HAP-1 (cell line): ENCODE measurements at places on chromosomes 3 and 15.
A peak's percentile ranks its signal among the peaks of the same experiment; 100 is the strongest.

DNA sequence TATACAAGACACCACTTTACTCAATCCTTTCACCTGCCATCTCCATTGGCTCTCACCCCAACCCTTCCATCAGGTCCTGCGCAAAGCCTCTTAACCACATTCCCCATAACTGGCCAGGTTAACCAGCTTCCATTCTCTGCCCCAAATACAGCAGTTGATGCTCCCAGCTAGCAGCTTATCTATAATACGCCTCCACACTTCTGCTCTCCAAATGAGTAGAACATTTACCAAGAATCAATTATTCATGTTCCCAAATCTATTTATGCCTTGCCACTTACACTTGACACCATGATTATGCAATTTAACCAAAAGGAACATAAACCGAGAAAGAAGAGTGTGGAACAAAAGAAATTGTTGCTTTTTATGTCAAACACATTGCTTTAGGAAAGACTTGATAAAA lies 103.7 kb upstream of the TPM1 start:
- no peak for DNase-seq

GRCh38 chr3:128343287-128344051 lies 123.2 kb downstream of the DNAJB8 start:
- no peak for DNase-seq

GRCh38 chr3:58161435-58162398 lies 49.1 kb downstream of the DNASE1L3 start:
- DNase-seq: no peak

DNA sequence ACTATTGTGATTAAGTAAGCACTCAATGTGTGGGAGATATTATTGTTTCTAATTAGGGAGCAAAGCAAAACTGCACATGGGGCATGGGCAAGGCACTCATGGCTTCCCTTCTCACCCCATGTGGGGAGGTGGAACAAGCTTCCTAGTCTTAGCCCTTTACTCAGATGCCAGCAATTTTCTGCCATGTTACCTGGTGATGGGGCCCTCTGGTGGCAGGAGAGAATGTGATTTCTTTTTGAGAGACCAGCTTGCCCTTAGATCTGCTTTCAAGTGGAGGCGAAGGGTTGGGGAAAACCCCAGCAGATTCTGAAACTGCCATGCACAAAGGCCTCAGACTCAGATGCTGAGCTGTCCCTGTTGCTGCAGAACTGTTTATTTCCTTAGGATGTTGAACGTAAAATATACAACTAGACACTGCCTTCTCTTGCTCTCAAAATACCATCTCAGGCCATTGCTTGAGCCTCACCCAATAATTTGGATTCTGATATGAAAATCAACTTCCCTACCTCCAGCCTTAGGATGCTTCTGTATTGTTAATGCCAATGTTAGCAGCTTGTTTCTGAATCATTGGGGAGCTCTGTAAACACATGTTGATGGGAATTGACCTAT lies 130.2 kb upstream of the TPRG1 start:
- peak; percentile 45 for DNase-seq

- peak; percentile 30 for DNase-seq
These were observed 230.4 kb upstream of the CHRM5 start for GRCh38 chr15:33737687-33738601.

GRCh38 chr3:15207836-15208504 lies 1.9 kb downstream of the CAPN7 start:
- no peak for DNase-seq

DNA sequence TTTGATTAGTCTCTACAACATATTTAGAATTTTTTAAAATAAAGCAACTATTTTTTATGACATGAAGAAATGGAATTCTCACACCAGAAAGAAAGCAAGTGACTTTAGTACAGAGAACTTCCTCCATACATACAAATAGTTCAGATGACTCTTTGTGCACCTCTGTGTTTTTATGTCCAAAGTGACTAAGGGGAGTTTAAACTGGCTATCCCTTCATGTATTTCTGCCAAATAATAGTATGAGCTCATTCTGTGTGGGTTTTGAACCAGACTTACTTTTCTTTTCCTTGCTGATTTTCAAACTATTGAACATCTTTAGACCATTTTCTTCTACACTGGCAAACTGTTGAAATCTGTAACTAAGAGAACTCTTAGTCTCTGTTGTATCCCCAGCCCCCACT lies 196.3 kb downstream of the EPHA3 start:
- DNase-seq: no peak

DNA sequence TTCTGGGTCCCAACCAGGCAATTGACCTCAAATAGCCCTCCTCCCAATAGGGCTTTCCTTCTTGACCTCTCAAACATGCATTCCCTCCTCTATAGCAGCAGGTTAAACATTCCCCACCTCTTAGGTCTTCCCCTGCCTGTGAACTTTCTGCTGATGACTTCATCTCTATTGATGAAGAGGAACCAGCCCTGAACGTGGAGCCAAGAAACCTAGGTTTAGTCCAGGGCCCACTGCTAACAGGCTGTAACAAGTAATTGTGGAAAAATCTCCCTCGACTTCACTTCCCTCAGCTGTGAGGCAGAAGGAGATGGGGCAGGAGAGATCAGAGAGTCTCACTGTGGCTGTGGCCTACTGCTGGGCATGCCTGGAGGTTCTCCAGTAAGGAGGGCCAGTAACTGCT lies 24.7 kb downstream of the ILDR1 start:
- DNase-seq: no peak

GRCh38 chr3:166570102-166570501 lies 732.9 kb upstream of the BCHE start:
- no peak for DNase-seq

GRCh38 chr3:3027976-3028567 lies 82.1 kb downstream of the IL5RA start:
- DNase-seq: no peak

GRCh38 chr15:101244889-101245668 lies 6.8 kb downstream of the CHSY1 start:
- no peak for DNase-seq
